Stimulated activated naive B cell treated with anti-CD40 and anti-IgM and Interleukin-4, amounts not matched to agents 10 μg/mL and 1 μg/mL and 100 μg/mL, for 72 hours (primary cell): ENCODE measurements at places on chromosomes 6 and 20.

GRCh38 chr6:69138148-69138547 lies 503.1 kb downstream of the ADGRB3 start:
- DNase-seq = no peak

DNA sequence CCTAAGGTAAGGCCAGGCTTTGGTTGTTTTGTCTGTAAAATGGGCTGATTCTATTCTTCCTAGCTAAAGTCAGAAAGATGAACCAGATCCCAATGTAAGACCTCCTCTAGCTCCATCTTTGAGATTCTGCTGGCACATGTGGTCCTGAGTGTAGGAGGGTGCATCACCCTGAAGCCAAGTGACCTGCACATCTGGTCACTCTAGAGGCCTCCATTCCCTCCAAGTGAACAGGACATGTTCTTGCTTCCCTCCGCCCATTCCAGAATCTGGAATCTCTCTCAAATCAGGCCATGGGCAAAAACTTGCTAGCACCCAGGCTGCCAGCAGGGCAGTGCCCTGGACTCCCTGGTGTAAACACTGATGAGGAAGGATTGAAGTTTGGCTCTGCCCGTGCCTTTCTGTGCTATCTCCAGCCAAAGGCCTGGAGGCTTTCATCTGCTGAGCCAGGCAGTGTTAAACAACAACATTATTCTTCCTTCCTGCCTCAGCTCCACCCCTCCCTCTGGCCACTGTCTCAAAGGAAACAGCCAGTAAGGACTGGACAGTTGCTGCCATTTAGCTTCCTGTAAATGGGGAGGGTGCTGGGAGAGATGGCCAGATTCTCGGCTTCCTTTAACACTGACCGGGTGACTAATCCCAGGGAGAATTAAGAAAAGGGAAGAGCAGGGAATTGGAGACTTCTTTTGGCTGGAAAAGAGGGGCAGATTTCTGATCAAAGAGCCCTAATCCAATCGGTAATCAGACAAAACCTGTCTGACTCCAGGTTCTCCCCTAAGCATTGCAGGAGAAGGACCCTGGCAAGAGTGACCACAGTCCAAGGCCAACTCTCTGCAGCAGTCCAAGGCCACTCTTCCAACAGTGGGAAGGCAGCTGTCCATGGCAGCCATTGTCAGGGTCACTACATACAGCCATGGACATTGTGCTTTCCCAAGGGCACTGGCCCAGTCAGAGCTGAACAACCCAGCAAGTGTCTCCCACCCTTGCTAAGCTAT lies 19.5 kb upstream of the ADGRF1 start:
- DNase-seq = no peak

DNA sequence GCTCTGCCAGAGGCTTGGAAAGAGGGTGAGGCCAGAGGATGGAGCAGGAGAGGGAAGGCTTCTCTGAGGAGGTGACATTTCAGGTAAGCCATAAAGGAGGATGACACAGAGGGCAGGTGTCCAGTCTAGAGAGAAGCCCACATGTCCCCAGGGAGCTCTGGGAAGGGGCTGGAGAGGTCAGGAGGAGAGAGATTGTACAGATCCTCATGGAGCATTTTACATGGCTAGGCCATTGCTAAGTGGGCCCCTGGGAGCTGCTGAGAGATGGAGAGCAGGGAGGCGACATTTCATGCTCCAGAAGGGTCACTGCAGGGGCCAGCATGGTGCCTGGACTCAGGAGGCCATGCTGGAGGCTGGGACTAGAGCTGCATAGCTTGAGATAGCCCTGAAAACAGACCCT lies 124.5 kb downstream of the TOX2 start:
- DNase-seq = no peak

DNA sequence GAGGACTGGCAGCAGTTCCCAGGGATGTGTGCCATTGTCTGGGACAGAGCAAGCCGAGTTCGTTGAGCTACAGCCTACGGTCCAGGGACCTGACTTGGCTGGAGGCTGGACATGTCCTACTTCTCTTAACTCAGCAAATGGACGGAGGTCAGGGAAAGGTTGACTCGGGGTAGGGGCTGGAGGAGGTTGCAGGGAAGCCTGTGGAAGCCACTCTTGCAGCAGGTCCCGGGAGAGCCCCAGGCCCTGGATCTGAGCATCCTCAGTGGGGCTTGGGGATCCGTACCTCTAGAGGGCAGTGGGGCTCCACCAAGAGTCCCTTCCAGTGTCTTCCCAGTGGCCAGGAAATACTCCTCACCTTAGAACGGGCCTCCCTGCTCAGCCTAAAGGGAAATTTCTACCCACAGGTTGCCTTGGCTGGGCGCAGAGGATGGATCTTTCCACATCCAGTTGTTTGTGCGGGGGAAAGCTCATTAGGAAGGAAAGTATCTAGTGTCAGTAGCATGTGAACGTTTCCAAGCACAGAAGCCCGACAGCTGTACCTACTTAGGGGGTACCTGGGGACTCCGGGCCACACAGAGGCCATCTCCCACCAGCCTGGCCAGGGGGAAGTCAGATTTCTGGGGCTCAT lies 170.2 kb downstream of the NFATC2 start:
- DNase-seq = peak; percentile 28

DNA sequence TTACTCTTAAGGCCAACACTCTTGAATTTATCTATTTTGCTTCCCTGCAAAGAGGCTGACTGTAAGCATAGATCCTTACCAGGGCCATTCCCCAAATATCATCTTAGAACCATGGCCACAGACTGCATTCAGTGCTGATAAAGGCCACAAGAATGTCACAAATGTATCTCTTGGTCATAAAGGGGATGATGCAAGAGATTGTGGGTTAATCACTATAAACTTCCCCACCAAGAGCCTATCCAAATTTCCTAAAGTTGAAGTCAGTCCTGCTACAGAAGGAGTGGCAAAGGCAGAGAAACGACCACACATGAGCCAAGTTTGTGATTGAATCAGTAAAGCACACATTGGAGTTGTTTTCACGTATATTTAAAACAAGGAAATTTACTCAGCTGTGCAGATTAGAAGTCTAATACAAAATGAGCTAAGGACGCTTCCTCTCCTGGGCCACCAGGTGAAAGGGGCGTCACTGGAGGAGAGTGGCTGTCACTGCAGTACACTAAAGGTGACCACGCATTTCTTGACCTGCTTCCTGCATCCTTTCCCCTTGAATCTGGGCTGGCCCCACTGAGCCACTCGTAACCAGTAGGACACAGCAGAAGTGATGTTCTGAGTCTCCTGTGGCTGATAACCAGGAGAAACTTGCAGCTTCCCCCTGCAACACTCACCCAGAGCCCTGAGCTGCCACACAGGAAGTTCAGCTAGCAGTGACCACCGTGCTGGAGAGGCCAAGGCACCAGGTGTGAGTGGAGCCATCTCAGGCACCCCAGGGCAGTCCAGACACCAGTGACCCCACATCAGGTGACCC lies 181.9 kb downstream of the SYNDIG1 start:
- DNase-seq = no peak

- no peak for DNase-seq
These were observed 301.1 kb downstream of the EYA4 start for GRCh38 chr6:133542056-133542821.

GRCh38 chr6:126807876-126808275 lies 310.6 kb upstream of the RSPO3 start:
- no peak for DNase-seq

- DNase-seq = no peak
These were observed 122.8 kb upstream of the B3GAT2 start for GRCh38 chr6:71079677-71080076.
